ENCODE measurements at places on chromosomes 16 and 17.

GRCh38 chr16:55039931-55040330 is 109.3 kb downstream of the IRX5 start:
- no peak for DNase-seq

GRCh38 chr16:70644763-70645597 is 1.4 kb upstream of the IL34 start:
- no peak for DNase-seq

- no peak for DNase-seq
Measured at GRCh38 chr17:80869481-80870145, 122.0 kb upstream of the CHMP6 start.

GRCh38 chr17:66541461-66542128 is 239.2 kb downstream of the PRKCA start:
- DNase-seq = no peak

DNA sequence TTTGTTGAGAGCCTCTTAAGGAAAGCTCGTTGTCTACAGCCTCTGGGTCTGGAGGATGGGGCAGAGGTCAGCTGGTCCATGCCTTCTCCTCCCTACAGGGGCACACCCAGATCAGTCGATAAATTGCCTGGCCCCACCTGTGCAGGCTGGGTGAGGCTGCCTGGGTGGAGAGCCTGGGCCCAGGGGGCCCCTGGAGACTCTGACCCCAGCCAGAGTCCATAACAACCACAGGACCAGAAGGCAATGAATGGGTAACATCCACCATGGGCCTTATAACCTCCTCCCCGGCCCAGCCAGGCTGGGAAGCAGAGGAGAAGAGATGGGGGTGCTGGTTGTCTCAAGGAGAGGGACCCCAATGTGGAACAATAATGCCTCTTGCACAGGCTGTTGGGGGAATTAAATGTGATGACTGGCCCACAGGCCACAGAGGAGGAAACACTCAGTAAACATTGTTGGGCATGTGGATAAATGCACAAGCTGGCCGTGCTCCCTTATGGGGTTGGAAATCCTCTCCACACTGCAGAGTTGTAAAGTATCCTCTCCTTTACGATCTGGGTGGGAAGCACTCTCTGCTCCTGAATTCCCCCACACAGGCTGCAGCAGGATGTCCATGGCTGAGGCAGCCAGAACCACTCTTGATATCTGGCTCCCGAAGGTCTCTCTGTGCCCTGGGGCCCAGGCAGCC is 56.7 kb upstream of the TOB1 start:
- no peak for DNase-seq

DNA sequence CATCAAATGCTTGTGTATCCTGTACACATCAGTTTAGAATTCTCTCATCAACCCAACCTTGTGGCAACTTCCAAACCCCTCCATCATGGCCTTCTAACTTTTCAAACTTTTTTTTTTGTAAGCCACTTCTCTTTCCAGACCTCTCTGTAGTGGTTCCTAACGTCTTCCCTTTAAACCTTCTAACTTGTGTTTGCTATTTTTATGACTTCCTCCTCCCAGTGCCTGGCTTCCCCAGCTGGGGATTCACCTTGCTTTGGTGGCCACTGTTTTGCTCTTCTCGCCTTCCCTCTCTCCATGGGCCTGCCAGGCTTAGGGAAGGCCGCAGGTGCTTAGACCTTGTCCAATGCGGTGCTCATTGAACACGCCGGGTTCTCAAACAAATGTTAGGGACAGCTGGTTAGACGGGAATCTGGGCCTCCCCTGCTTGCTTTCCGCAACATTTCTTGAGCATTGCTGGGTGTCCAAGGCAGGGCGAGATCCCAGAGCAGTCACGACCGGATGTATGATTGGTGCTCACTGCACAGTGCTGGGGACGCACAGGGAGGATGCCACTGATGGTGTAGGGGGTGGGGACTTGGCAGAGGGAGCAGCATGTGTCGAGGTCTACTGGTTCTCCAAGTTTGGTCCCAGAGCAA is 1.1 kb upstream of the XYLT2 start:
- DNase-seq = no peak

DNA sequence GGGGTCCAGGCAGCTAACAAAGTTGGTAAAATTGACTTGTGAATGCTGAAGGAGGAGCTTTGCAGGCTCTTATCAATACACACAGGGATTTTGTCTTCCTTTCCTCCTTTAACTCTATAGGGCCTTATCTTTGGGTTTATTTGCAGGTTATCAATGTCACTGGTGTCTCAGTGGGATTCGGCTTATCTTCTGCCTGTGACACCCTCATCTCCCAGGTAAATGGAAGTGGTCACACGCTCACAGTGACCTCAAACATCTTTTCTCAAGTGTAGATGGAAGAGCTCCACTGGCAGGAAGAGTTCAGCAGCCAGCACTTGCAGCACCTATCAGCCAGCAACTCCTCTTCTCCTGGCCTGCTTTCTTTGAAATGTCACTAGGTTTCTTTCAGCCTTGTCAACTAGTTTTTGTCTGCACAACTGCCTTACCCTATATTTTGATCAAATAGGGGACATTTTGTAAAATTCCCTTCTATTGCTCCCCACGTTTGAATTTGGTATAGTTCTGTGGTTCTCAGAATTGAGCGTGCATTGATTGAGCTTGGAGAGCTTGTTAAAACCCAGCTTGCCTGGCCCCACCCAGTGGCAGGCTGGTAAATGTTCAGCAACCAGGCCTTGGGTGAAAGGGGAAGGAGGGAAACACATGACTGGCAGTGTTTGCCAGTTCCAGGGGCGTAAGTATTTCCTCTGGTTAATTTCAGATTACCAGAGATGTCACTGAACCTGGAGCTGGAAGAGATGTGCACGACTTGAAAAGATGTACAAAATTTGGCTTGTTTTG is 12.8 kb downstream of the SLC47A1 start:
- peak; percentile 5 for DNase-seq

GRCh38 chr17:57747221-57748017 is 2.3 kb upstream of the CCDC182 start:
- DNase-seq = peak; percentile 45

DNA sequence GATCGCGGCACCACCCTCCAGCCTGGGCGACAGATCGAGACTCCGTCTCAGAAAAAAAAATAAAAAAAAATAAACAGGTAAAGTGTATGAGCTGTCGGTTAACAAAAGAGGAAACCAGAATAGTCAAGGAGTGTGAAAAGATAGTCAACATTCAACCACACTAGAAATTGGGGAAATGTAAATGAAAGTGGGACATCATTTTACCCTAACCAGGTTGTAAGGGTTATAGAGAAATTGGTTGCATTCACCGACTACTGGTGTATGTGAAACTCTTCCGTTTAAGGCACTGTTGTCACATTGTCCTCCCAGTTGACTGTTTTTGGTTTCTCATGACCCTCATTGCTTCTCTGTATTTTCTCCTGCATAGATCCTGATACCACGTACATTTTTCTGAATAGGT is 62.8 kb downstream of the RABEP1 start:
- DNase-seq = no peak

GRCh38 chr17:57561072-57561861 is 183.8 kb downstream of the CCDC182 start:
- DNase-seq = no peak

DNA sequence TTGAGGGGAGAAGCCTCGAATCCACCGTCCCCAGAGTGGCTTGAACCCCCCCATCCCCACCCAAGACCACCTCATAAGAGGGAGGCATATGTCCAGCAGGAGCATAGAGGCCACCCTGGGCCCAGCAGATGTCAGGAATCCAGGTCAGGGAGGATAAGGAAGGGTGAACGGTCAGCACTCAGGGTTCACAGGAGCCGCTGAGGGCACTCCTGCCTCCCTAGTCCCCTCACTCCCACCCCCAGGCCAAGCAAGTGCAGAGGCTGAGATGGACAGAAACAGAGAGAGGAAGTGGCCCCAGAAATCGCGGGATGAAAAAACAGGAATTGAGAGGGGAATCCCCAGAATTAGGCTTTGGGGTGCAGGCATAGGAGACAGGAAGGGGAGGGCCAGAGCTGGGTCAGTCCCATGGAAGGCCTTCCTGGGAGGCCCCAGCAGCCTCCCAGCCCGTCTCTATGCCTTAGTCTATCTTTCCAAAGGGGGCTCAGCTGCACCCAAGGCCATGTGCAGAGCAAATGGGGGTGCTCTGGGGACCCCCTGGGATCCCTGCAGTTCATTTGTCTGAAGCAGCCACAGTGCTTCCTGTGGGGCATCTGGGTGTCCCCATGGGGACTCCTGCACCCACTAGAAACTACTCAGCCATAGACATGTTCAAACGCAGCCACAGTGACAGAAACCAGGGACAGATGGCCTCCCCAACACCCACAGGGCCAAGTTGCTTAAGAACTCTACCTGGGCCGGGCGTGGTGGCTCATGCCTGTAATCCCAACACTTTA is 1.7 kb downstream of the CMTM3 start:
- no peak for DNase-seq

GRCh38 chr17:951325-952132 is 28.0 kb downstream of the NXN start:
- peak; percentile 70 for DNase-seq

GRCh38 chr17:3754066-3754457 is 30.4 kb downstream of the HASPIN start:
- no peak for DNase-seq

- no peak for DNase-seq
Measured at GRCh38 chr17:55334285-55334684, 69.5 kb downstream of the HLF start.

DNA sequence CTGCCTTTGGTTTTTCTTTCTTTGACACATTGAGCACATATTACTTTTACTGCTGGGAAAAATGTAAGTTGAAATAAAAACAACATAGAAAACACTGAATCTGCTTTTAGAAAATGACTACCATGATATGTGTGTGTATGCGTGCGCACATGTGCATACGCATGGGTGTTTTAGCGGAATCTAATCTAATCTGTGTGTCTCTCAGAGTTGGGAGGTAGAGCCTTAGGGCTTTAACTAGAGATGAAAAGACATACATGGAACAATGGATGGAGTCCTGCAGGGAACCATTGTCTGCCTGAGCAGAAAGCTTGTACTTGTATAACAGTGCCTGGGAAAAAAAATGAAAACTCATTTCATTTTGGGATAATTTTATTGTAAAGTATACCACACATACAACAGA is 12.4 kb downstream of the SLFN5 start:
- no peak for DNase-seq

DNA sequence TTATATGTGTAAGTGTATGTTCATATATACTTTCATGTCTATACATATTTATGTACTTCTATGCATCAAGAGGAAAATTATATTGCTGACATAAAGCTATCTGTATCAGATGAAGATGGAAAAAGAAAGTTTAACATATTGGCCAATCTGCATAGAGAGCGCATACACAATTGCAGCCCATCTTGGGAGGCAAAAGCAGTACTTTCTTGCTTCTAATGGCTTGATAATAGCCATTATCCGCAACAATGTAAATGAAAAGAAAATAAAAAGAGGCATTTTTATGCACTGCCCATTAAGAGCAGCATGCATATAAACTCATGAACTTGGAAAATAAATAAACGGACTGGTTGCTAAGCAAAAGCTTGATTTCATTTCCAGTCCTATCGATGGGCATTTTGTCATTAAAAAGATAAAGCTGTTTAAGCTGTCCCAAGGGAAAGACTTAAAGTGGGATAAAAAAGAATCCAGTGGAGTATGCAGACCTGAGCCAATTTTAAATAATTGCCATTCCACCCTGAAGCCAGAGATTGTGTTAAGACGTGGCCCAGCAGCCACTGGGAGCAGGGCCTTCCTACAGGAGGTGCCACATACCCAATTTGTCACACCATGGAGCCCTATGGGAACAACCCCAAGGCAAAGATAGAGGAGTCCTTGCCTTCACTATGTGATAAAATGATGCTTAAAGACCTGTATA is 183.6 kb upstream of the CDH11 start:
- no peak for DNase-seq

- DNase-seq = no peak
Measured at GRCh38 chr16:74909665-74910064, 75.3 kb downstream of the WDR59 start.

DNA sequence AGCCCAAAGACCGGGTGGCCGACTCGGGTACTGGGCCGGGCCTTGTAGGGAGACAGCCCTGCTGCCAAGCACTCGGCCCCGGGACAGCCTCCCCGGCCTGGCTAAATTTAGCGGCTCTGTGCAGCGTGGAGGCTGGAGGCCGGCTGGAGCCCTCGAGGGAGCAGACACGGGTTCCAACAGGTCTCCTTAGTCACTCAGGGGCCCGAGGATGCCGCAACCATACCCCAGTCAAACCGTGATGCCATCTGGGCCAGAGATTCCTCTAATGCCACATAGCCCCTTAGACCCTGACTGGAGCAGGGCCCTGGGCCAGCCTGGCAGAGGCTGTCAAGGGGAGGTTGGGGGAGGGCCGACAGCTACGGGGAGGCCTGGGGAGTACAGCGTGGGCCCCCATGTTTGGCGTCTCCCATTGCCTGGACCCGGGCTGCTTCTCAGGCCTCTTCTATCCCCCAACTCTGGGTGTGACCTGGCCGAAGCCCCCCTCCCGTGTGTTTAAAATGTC is 2.9 kb upstream of the P2RX1 start:
- no peak for DNase-seq

Measured in dermis microvascular lymphatic vessel endothelial cell (primary cell).